ENCODE measurements at places on chromosomes 7 and 10.

DNA sequence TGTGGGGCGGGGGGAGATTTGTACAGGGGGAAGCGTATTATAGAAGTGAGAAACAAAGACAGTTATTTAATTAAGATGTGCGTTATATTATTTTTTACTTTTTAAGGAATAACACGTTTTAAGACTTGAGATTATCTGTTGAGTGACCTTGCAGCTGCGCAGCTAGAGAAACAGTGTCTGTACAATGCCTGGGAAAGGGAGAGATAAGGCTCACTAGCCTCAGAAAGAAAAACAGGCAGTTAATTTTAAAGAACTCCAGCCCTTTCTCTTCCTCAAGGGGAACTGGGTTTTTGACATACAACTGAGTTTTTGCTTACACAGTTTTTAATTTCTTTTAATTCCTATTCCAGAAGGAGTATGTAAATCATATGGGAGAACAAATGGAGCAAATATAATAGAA, 50.7 kb downstream of the LMBR1 start:
- no peak for DNase-seq

- no peak for DNase-seq
Observed at GRCh38 chr7:132312531-132313055, 263.7 kb downstream of the PLXNA4 start.

GRCh38 chr7:24346129-24346528, 62.1 kb downstream of the NPY start:
- DNase-seq = peak; percentile 57

DNA sequence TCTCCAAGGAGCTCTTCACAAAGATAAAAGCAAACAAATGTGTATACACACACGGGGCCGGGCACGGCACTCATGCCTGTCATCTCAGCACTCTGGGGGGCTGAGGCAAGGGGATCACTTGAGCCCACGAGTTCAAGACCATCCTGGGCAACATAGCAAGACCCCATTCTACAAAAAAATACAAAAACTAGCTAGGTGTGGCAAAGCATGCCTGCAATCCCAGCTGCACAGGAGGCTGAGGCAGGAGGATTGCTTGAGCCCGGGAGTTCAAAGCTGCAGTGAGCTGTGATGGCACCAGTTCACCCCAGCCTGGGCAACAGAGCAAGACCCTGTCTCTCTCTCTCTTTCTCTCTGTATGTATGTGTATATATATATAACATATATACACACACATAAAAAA, 22.3 kb downstream of the TTYH3 start:
- DNase-seq = no peak

DNA sequence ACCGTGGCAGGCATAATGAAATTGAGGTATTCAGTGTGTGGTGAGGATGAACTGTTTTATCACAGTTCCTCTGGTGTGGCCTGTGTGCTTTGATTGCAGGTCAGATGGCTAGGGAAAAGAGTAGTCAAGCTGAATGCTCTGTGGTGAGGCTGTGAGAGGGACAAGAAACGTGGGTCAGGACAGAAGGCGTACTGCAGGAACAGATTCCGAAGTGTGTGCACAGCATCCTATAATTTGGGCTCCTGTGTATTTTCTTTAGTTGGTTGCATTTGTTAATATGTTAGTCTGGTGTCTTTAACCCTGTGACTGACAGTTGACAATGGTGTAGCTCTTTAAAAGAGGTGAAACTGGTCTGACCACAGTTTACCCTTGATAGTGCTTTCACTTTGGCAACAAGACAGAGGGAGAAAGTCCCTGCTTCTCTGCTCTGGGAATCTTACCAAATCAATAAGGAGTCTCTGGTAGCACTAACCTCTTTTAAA, 76.5 kb downstream of the AUTS2 start:
- peak; percentile 70 for DNase-seq

- no peak for DNase-seq
Observed at GRCh38 chr7:139680676-139681462, 96.9 kb downstream of the HIPK2 start.

Measured in T47D (cell line).